ENCODE measurements at places on chromosomes 7 and 10.

DNA sequence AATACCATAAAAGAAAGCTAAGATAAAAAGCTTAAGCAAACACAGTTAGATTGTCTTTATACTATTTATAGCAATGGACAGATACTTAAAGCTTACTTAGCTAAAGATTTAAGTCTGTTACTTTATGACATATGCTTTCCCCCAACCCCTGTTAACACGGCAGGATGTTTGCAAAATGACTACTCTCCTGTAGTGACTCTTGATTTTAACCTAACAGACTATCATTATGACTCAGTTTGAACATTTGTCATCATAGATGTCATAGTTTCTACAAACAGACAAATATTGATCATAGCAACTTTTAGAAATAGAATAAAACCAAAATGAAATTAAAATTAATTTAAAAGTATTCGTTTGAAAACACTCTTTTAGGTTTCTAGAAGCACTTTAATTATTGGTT, 7.8 kb upstream of the COMMD3 start:
- DNase-seq = no peak

- no peak for DNase-seq
Measured at GRCh38 chr7:94003446-94004023, 620 bp downstream of the BET1 start.

- DNase-seq = no peak
Measured at GRCh38 chr7:67817481-67817880, 820.8 kb downstream of the TYW1 start.

DNA sequence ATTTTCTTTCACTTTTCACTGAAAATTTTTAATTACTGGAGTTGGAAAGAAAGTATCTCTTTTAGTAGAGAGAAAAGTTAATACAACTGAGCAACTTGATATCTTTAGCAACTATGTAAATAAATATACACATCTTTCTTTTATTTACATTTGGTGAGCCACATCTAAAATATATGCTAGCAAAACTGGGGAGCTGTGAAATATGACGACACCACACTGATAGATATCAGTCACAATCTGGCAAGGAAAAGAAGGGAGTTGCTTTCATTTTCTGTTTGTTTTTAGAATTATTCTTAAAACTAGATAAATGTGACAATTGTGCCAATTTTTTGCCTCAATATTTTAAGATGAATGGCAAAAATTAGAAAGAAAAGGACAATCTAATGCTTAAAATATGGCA, 2.7 kb upstream of the ZNF804B start:
- no peak for DNase-seq

GRCh38 chr7:75842836-75843446, 29.3 kb upstream of the CCL24 start:
- peak; percentile 80 for DNase-seq

- DNase-seq = no peak
Measured at GRCh38 chr7:42039921-42040320, 197.1 kb downstream of the GLI3 start.

DNA sequence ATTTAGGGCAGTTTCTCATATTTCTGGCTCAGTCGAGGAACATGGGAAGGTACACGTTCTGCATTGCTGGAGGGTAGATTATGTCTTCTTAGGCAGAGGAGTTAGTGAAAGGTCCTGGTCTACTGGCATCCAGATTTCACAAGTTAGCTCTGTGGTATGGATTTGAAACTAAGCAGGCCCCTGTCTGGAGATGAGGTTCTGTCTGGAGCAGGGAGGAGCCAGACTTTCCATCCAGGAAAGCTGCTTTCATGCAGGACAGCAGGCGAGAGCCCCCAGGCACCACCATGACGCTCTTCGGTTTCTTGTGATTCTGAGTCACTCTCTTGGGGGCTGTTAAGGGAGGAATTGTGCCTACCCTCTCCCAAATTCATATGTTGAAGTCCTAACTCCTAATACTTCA, 184.3 kb downstream of the KIAA1217 start:
- DNase-seq = no peak

DNA sequence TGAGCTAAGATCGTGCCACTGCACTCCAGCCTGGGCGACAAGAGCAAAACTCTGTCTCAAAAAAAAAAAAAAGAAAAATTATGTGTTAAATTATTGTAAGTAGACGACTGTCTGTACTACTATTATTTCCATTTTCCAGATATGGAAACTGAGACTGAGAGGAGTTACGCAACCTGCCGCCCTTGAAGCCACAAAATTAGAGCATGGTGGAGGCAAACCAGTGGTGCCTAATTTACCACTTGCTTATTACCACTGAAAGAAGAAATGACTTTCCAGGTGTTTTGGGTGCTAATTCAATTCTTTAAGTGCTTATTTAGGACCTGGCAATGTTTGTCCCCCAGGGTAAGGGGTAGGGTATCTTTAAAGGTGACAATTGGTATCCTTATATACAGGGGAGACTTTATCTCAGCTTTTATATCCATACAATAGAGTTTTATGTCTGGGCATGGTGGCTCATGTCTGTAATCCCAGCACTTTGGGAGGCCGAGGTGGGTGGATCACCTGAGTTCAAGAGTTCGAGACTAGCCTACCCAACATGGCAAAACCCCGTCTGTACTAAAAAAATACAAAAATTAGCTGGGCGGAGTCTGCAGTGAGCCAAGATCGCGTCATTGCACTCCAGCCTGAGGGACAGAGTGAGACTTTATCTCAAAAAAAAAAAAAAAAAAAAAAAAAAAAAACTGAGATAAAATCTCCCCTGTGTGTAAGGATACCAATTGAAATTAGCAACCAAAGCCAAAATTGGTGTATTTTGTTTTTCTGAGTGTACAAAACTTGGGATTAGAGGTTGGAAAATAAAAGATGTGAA, 16.6 kb upstream of the CAMK1D start:
- no peak for DNase-seq

GRCh38 chr7:140345426-140345825, 52.9 kb downstream of the SLC37A3 start:
- DNase-seq = no peak

- DNase-seq = no peak
Measured at GRCh38 chr7:46024263-46024916, 103.3 kb upstream of the IGFBP3 start.

GRCh38 chr7:136033413-136034031, 56.4 kb upstream of the MTPN start:
- DNase-seq = no peak

- DNase-seq = no peak
Measured at GRCh38 chr7:156827587-156828203, 65.3 kb downstream of the LMBR1 start.

- DNase-seq = no peak
Measured at GRCh38 chr10:30438021-30438850, 4.3 kb downstream of the MAP3K8 start.

GRCh38 chr7:124152859-124153692, 120.2 kb upstream of the TMEM229A start:
- DNase-seq = peak; percentile 21

- peak; percentile 48 for DNase-seq
Measured at GRCh38 chr7:131040467-131040932, 287.2 kb upstream of the MKLN1 start.

- DNase-seq = no peak
Measured at GRCh38 chr7:18768256-18768655, 272.7 kb downstream of the HDAC9 start.

DNA sequence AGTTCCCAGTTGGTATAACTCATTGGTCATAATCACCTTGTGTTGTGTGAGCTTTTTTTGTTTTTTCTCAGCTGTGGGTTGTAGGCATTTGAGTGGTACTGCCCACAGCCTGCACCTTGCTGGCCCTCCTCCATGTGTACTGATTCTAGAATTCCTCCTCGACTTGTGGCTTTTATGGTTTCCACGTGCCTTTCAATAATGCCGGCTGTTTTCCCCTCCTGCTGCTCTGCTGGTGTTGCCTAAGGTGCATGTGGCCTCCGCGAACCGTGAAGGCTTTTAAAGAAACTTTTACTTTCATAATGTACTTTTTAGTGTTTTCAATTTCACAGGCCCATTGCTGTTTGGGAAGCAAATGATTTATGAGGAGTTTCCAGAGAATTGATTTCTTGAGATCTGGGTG, 518.0 kb downstream of the REEP3 start:
- no peak for DNase-seq

- no peak for DNase-seq
Measured at GRCh38 chr10:50951365-50951764, 65.9 kb upstream of the A1CF start.

DNA sequence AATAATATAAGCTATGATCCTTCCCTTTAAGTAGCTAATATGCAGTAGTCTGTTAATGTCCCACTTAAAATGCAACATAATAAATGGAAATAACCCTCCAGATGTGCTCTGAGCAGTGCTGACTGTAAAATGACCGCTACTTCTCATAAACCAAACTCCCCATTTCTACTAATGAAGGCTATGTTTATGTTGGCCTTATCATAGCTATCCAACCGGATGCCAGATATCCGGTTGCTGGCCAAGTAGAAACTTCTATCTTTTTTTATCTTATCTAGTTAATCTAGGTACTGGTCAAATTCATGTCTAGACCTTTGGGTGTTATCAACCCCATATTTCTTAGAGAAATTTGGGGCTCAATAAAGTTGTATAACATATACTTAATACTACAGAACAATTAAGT, 56.6 kb downstream of the CHRM2 start:
- DNase-seq = no peak

DNA sequence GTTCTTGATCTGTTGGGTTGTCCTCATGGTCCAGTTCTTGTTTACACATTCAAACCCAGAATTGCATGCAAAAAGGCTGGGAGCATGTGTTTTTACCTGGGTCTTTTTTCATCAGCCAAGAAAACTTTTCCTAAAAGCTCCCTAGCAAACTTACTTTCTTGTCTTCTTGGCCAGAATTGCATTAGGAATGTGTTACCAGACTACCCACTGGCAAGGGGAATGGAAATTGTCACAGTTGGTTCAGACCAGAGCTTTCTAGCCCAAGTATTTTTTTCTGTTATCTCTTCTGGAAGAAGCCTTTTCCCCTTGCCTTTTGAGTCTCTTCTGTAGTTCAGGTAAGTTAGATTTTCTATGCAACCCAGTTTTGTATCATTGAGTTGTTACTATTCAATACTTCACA, 77.5 kb downstream of the BMPR1A start:
- DNase-seq = no peak

DNA sequence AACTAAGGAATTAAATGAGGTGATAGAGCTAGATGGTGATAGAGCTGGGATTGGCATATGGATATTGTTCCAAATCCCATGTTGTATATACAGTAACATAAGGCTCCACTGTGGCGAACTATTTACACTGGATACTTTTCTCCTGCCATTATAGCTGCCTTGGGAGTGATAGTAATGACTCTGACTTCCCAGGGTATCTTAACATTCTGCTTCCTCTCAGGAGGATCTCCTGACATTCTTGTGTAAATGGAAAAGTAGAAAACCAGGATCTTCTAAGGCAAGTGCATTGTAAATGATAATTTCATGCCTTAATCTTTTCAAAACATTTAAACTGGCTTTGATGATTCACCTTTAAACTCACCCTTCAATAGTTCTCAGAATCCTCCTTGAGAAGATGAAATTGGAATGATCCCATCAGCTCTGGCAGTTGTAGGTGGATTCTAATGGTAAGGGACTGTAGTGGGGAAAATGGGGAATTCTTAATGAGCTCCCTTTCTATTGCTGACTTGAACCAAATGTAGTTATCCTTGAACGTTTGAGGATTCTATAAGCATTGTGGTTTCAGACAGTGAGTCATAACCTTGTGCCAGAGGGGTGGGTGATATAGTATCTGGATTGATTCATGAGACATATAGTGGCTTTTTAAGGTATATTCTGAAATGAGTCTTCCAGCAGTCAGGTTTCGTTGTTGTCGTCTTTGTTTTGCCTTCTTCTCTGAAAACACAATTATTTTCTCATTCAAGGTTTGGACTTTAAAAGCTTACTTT, 450.0 kb downstream of the SUGCT start:
- DNase-seq = no peak

DNA sequence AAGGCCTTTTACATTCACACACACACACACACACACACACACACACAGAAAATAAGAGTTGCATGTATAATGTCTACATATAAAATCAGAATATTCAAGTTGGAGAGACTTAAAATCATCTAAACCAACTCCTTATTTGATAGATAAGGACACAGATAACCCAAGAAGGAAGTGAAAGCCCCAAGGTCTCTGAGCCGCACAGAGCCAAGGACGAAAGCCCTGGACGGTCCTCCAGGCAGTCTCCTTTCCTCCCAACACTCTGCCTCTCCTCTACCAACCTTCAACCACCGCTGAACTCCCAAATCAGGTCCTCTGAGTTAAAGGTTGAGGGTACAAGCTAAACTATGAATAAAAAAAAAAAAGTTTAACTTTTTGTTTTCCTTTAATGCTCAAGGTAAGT, 28.2 kb downstream of the UBE2H start:
- DNase-seq = no peak

DNA sequence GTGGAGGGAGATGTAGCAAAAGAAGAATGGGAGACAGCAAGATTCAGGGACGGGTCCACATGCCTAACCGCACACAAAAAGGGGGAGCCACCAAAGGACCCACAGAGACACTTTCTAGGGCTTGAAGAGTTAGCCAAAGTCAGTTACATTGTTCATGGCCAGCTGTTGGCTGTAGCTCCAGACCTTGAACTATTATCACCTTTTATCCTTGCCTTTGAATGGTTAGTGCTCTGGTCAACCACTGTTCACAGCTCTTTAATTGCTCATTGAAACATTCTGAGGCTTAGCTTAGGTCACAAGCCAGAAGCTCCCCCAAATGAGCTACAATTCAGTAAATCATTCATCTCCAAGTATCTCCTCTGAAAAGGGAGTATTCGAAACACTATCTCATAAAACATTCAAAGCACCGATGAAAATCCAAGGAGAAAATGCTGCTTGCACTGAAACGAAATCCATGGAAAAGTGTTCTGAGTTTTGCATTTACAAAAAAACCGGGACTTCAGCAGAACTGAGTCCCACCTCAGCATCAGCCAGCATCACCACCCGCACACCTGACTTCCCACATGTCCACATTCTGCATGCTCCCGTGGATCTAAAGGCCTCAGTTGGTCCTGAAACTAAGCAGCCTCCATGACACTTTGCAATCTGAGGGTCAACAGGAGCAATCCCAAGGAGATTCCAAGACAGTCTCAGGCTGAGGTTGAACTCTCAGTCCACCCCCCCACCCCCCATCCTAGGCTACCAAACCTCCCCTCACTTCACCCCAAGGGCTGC, 4.0 kb downstream of the SORBS1 start:
- no peak for DNase-seq

DNA sequence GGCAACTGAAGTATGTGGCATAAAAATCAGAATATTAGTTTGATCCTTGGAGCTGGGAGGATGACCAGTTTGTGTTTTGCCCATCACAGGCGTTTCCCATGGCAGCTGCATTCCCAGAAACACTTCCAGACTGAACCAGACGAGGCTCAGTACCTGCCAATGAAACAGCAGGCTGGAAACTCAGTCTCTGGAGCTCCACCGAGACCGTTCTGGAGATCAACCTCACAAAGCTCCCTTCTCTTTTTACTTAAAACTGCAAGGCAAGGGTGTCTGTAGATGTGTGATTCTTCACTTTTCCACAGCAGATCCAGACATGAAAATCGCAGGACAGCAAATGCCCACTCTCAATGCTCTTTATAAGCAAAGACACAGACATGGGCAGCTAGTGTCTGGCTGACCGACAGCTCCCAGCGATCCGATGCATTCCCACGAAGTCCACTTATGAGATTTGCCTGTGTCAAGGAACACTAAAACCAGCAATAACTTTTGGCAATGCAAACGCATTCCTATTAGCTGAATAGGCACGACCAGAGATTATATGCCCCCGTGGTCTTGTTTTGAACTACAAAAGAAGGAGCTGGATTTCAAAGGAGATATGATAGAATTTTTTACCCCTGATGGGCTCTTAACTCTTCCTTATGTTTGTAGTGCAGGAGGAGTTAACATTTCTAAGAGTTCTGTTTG, 72.6 kb downstream of the ADAM12 start:
- peak; percentile 56 for DNase-seq

GRCh38 chr7:37336259-37336658, 112.4 kb downstream of the ELMO1 start:
- DNase-seq = no peak
